ENCODE measurements at places on chromosomes 13 and 19.

- DNase-seq: no peak
These were observed 25.0 kb downstream of the HSPH1 start for GRCh38 chr13:31136724-31137123.

DNA sequence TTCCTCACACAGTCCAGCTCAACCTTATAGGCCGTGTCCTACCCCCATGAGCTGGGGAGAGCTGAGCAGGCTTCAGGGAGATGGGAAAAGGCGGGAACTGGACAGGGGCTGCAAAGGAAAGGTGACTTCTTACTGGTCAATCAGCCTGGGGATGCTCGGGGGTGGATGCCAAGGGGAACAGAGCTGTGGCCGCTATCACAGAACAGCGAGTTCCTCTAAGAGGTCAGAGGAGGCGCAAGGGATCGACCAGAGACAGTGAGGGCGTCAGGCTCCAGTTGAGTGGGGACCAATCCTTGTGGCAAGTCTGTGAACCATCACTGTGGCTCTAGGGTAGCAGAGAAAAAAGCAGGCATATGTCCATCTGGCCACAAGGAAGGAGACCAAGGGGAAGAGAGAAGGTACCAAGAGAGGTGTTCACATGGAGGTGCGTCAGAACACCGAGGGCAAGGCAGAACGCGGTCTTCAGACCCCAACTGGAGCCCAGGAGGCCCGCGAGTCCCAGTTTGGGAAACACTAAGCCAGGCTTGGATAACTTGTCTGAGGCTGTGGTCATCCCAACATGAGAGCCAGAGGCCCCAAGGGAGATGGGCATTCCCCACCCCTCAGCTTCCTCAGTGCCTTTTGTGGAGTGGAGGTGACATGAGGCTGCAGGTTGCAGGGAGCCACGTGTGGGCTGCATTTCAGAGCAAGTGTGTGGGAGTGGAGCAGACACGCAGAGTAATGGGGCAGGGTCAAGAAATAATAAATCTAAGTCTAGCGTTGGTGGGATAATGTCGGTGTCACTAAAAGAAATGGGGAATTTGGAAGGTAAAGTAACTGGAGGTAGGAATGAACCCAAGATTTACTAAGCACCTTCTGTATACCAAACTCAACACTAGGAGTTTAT, 3.9 kb downstream of the F10 start:
- peak; percentile 38 for DNase-seq

DNA sequence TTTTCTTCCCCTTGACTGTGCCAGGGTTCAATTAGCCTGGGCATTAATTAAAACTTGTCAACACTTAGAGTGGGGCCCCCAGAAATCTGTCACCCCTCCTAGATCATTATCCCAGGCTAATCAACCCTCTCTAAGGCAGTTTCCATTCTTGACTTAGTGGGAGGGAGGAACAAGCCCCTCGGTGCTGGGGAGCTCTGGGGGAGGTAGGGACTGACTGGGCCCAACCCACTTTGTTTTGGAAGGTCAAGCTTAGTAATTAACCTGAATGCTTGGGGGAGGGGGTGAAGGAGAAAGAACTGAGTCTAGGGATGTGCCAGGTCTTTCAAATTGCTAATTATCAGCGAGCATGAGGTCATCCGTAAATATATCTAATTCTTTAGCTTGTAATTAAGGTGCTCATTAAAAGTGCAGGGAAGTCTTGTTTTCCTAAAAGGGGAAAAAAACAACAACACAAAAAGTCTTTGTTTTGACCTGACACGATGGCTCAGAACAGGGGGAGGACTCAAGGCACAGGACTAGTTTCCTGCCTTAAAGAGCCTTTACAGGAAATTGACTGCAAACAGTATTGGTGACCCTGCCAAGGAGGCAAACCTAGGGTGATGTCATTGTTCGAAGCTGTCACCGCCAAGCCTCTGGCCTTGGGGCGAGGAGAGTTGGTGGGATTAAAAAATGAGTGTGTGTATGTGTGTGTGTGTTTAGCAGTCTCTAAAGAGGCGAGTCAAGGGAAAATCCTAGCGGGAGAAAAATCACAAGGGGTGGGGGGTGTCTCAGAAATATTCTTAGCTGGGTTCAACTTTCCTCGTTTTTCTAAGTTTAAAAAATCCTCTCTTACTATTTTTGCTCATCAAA, 19.4 kb downstream of the ACTN4 start:
- DNase-seq: no peak

- DNase-seq: no peak
These were observed 115.2 kb downstream of the LMO7 start for GRCh38 chr13:75751350-75751749.

- no peak for DNase-seq
These were observed 130.3 kb downstream of the USP12 start for GRCh38 chr13:27041341-27041740.

DNA sequence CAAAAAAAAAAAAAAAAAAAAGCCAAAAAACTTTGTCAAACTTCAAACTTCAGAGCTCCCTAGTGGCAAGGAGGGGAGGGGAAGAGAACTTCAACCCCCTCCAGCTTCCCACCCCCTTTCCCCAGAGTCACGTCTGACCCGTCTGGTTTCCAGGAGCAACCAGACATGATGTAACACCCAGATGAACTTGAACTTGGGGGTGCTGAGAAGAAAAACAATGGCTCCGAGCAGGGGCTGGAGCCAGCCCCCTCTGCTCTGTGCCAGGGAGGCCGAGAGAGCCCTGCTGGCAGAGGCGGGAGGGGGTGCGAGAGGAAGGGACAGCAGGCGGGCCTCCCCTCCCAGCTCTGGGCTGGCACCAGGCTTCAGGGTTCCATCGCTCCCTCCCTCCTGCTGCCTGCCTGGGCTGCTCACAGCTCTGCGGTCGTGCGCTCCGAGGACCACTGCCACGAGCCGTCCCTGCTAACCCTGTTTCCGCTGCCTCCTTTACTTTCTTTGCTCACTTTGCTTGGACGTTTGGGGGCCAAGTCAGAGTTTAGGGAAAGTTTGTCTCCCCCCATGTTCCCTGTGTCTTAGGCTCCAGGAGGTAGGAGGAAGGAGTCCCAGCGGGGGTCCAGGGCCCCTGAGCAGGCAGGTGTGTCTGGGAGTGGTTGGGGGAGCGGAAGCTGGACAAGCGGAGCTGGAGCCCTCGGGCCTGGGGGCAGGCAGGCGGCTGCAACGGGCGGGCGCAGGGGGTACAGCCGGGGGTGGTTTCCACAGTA, 11.1 kb downstream of the LYL1 start:
- DNase-seq: peak; percentile 92

- no peak for DNase-seq
These were observed 1.9 kb downstream of the TSKS start for GRCh38 chr19:49761249-49761624.

DNA sequence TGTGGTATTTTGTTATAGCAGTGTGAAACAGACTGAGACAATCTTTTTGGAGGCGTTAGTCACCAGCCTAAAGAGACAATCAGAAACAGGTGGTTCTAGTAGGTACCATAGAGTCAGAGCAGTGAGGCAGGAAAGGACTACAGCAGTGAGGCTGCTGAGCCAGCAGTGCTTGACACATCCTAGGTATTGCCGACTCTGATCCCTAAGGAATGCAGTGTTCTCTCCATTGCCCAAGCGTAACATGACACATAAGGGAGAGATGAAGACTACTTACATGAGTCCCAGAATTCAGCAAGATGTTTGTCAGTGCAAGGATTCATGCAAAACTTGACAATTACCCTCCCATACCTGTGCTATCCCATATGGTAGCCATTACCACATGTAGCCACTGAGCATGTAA, 62.4 kb upstream of the XPO4 start:
- DNase-seq: no peak
